Activated CD4-positive, alpha-beta T cell treated with anti-CD3 and anti-CD28 coated beads, Interleukin-2, amount 50 U/mL, for 24 hours (primary cell): ENCODE measurements at places on chromosomes 2 and 18.
A peak's percentile ranks its signal among the peaks of the same experiment; 100 is the strongest.

DNA sequence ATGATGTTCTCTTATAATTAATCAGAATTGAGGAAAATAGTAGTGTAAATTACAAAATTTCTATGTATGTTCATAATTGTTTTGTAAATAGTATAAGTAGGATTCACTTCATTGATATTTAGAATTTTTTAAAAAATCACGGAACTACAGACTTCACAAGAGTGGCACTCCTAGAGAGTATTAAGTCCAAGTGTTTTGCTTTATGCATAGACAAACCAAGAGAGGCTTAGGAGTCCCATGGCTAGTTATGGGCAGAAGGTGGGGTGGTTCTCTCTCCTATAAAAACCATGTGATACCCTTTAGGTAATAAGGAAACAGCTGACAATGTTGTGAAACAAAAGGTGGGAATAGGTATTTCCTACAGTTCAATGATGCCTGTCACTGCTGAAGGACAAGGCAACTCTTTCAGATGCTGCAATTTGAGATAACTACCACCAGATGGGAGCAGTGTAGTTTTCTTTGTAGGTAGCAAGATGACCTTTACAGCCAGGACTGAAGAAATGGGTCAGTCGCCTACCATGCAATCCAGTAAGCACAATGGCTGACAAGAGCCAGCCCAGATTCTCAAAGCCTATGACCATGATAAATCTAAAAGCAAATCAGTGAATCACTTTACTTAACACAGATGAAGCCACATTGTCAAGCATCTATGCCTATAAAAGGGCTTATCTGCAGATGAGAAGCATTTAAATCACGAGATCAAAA is 83.9 kb downstream of the AAK1 start:
- DNase-seq = no peak

- no peak for DNase-seq
Measured at GRCh38 chr2:120036145-120036544, 23.3 kb downstream of the EPB41L5 start.

DNA sequence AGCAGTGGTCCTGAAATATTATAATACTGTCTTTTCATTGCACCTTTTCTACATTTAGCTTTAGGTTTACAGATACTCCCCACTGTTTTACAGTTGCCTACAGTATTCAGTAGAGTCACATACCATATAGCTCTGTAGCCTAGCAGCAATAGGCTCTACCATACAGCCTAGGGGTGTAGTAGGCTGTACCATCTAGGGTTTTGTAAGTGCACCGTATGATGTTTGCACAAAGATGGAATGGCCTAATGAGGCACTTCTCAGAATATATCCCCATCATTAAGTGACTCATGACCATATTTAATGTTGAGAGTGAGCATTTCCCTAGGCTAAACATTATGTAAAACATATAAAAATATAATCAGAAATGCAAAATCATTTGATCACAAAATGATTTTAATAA is 511.3 kb upstream of the RAB12 start:
- no peak for DNase-seq

- DNase-seq = no peak
Measured at GRCh38 chr2:67560771-67561456, 163.8 kb downstream of the ETAA1 start.

GRCh38 chr18:54558609-54559585 is 32.1 kb upstream of the DYNAP start:
- DNase-seq = no peak

- no peak for DNase-seq
Measured at GRCh38 chr18:46736135-46736534, 20.7 kb downstream of the ST8SIA5 start.

DNA sequence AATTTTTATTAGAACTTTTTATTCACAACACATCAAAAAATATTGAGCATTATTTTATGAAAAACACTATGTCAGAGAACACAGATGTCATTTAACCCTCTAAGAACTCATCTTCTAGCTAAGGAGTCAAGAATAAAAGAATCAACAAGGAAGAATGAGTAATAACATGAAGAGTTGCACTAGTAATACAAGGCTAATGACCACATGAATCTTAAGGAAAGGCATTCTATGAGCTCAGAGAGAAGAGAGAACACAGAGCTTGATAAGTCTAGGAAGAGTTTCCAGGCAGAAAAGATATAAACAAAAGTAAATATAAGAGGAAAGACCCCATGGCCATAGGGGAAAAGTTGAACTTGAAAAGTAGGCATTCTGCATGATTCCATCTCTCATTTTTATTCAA is 166.5 kb downstream of the MAIP1 start:
- no peak for DNase-seq

GRCh38 chr18:6962571-6963451 is 154.8 kb downstream of the LAMA1 start:
- DNase-seq = no peak

- DNase-seq = no peak
Measured at GRCh38 chr18:45325778-45326177, 289.5 kb upstream of the SLC14A2 start.

- peak; percentile 49 for DNase-seq
Measured at GRCh38 chr2:157336137-157337010, 10.8 kb upstream of the ERMN start.

DNA sequence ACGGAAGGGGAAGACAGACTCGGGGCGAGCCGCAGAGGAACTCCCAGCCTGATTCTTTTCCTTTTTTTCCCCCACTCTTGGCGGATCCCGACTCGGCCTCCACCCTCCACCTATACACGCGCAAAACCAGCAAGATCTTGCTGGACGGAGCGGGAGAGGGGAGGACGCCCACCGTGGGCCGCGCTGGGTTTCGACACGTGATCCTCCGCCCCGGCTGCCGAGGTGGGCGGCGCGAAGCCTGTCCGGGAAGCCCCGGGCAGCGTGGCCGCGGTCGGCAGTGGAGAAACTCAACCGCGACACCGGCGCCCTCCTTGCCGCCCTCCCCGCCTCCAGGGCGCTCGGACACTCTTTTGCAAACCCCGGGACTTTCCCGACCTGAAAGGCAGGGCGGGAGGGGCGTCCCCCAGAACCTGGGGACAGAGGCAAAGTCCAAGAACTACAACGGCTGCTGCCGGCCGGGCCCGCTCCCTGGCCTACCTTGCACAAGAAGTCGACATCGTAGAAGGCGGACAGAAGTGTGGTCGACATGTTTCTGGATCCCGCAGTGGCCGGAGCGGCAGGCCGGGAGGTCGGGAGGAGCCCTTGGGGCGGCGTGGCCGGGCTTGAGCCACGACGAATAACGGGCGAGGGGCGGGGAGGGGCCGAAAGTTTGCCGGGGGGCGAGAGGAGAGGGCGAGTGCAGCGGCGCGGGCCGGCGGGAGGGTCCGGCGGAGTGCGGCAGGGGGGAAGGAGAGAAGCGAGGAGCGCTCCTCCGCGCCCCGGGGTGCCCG is 433 bp downstream of the ZFP36L2 start:
- DNase-seq = peak; percentile 48

DNA sequence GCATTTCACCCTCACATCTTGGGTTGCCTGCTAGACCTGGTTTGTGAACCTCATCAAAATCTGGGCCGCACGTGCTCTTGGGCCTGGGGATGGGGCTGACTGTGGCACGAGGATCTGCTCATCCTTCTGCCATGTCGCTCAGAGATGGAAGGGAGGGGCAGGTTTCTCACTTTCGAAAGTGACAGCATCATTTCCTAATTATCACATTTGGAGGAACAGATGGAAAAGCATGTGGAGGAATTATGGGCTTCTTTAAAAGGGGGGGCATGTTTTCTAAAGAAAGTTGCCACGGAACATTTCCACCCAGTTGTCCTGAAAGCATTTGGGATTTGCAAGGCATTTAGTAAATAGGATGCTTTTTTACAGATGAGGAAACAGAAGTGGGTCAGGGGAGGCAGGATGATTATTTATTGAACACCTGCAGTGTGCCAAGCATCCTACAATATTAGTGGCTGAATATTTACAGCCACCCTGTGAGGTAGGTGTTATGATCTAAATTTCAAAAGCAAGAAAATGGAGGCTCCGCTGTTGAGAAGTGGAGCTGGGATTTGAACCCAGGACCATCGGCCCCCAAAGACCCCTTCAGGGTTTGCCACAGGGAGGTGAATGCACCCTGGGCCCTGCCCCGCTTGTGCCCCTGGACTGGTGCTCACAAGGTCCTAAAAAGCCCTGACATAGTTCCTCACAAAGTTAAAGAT is 104.2 kb upstream of the MYCN start:
- no peak for DNase-seq

GRCh38 chr2:4909346-4910009 is 782.7 kb upstream of the SOX11 start:
- no peak for DNase-seq

- no peak for DNase-seq
Measured at GRCh38 chr2:180630756-180631155, 349.6 kb upstream of the UBE2E3 start.

DNA sequence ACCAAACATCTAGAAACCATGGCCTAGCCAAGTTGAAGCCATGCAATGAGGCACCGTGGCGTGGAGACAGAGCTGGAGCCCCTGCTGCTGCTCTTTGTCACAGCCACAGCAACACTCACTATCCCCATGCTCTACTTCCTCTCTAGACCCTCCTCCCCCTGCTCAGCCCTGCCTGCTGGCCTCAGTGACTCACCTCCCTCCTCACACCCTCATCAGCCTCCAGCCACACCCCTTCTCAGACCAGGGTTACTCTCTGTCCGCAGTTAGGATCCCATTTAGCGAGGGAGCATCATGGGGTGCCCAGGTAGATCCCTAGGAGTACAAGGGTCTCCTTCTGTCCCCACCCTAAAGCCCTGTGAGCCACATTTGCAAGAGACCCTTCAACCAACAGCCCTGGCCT is 25.4 kb upstream of the SOX11 start:
- DNase-seq = no peak

DNA sequence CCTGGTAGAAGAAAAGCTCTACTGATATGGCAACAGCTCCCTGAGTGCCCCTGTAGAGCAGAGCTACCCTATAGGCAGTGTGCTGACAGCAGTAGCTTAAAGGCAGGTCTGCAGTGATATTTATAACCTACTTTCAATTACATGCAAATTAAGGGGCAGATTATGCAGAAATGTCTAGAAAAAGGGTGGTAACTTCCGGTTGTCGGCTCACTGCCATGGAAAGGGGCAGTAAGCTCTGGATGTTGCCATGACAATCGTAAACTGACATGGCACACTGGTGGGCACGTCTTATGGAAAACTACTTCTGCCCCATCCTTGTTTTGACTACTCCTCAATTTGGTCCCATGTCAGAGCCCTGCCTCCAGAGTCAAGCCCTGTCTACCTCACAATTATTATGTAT is 2.9 kb upstream of the TYMS start:
- no peak for DNase-seq

DNA sequence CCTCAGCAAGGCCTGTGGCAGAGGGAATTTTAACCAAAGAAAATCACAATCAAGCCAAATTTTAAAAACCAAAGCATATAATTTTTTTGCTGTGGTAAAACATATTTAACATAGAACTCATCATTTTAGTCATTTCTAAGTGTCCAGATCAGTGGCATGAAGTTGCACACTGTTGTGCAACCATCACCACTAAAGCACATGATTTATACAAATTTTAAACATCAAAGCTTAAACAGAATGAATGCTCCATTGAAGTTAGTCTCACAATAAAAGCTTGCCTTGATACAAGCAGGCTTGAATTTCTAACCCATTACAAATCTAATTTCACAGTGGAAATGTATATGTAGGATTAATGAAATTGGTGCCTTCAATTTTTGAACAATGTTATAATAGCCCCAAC is 31.2 kb downstream of the FTCDNL1 start:
- DNase-seq = no peak
